ENCODE measurements at places on chromosomes 7 and 10. TPM values are rescaled to one million over a fixed set of nuclear protein-coding genes. Genes with fewer than 3 reads are reported as not detected.

Gene ASZ1
- not detected for total RNA-seq

Gene ST7
- 30.7 TPM for total RNA-seq

- no peak for DNase-seq
- H3K4me1 ChIP-seq = no peaks in the 10 kb centered on the region
- no peak overlapping the region for H3K27ac ChIP-seq
- H3K4me3 ChIP-seq = no peak overlapping the region
- no peaks in the 10 kb centered on the region for H3K27me3 ChIP-seq
Measured at GRCh38 chr10:61882621-61883370, 18.7 kb upstream of the ARID5B start.

GRCh38 chr7:93569189-93569588 lies 5.3 kb downstream of the CALCR start:
- no peak for DNase-seq
- H3K27me3 ChIP-seq = peaks cover 16% of the 10 kb centered on the region
- H3K4me1 ChIP-seq = no peaks in the 10 kb centered on the region
- H3K4me3 ChIP-seq = no peak overlapping the region
- H3K27ac ChIP-seq = no peak overlapping the region

Data from heart left ventricle (tissue), 16 donors.